ENCODE measurements at places on chromosomes 7 and 10.

DNA sequence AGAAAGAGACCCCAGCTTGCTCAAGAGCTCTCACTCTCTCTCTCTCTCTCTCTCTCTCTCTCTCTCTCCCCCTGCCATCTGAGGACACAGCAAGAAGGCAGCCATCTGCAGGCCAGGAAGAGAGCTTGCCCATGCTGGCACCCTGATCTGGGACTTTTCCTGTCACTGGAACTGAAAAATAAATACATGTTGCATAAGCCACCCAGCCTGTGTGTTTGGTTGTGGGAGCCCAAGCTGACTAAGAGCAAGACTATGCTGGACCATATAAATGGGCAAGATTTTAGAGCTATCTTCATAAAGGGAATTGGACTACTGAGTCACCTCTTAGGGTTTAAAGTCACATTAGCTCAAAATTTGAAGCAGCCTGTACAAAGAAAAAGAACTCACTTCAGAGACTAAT is 98.6 kb downstream of the SLC16A9 start:
- DNase-seq: no peak

GRCh38 chr10:113557903-113558321 is 5.1 kb downstream of the HABP2 start:
- no peak for DNase-seq

- no peak for DNase-seq
These were observed 7.7 kb downstream of the BLNK start for GRCh38 chr10:96263669-96264068.

GRCh38 chr7:19215412-19215811 is 70.2 kb upstream of the FERD3L start:
- DNase-seq: no peak

- DNase-seq: no peak
These were observed 110.0 kb downstream of the EGFR start for GRCh38 chr7:55128693-55129394.

- no peak for DNase-seq
These were observed 191.1 kb upstream of the ADO start for GRCh38 chr10:62613424-62613823.

DNA sequence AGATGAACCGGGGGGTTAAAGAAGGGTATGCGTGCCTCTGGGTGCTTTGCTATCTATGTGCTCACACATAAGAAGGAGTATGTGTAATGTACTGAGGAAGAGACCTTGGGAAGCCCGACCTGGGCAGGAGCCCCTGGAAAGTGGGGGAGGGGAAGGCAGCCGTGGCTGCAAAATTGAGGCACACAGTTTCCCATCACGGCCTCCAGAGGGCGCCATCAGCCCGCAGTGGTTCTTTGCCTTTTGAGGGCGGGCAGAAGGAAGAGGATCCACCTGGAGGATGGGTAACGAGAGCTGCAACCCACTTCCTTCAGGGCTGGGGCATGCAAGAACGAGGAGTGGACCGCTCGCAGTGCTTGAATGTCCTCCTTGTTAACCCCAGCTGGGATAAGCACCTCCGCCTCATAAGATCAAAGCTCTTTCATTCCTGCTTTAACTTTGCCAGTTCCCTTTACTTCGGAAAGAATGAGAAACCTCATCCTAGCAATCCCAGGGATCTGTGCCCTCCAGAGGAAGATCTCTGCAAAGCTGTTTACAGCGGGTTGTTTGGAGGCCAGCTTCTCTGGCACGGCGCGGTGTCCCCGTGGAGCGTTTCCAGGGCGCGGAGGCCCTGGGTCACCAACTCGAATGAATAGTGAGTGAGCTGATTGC is 77.9 kb downstream of the PCGF5 start:
- peak; percentile 80 for DNase-seq

GRCh38 chr10:121771966-121772365 is 155.9 kb downstream of the ATE1 start:
- DNase-seq: no peak

- no peak for DNase-seq
These were observed 10.8 kb downstream of the PRPS1L1 start for GRCh38 chr7:18016547-18017444.

- no peak for DNase-seq
These were observed 178.0 kb upstream of the FAM3C start for GRCh38 chr7:121574109-121574508.

- DNase-seq: no peak
These were observed 87.8 kb downstream of the LCOR start for GRCh38 chr10:96919785-96920430.

DNA sequence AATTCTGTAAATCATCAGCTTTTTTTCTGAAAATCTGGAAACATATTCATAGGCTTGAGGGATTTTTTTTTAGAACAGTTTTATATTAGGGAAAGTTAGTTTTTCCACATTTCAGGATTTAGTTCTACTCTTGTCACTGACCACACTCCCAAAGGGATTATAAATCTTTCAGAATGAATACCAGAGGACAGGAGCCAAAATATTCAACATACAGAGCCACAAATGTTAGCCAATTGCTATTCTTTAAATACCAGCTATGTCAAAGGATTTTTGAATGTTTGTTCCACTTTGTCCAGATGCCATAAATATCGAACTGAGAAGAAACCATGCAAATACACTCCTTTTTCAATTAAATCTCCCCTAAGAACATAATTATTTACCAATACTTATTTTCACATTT is 50.7 kb downstream of the ODAD2 start:
- no peak for DNase-seq

All from mucosa of gallbladder (tissue), 1 donor.